ENCODE measurements at places on chromosomes 1 and 21. TPM values are rescaled to one million over a fixed set of nuclear protein-coding genes. Genes with fewer than 3 reads are reported as not detected.

MAP3K21 gene
- 1.4 TPM for total RNA-seq

CELA3B gene
- not detected for total RNA-seq

RSPO1 gene
- 9.1 TPM for total RNA-seq

RNF186 gene
- total RNA-seq: not detected

CHI3L1 gene
- total RNA-seq: 0.85 TPM

RIMKLA gene
- 4.7 TPM for total RNA-seq

SPRR2E gene
- not detected for total RNA-seq

TXNIP gene
- 1,186 TPM for total RNA-seq

LAMC2 gene
- total RNA-seq: 4.9 TPM

DNA sequence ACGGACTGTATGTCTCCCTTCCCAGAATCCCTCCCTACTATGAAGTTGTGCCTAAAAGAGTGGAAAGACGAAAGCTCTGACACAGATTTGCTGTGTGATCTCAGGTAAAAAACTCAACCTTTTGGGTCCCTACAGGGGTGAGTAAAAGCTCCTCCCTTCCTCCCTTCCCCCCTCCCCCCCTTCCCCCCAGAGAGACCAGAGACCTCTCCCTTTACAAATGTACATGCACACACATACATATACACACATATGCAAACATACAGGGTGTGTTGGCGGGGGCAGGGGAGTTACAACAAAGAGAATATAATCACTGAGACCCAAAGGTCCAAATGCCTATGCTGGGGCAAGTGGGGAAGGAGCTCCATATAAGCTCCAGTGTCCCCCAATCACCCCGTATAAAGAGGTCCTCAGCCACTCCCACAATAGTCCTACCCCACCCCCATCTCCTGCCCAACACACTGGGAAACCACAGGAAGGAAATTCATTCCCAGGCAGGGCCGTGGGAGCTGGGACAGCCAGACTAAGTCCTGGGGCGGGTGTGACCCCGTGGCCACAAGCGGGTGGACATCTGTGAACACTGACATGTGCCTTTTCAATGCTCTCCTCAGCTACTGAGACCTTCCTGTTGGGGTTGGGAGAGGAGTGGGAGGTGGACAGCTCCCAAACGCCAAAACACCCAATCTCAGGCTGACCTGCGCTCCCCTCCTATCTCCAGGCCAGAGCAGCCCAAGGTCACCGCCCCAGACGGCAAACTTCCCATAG is 2.0 kb downstream of the MEF2D start:
- H3K4me1 ChIP-seq: peaks cover 2% of the 10 kb centered on the region

- H3K27me3 ChIP-seq: no peaks in the 10 kb centered on the region
- no peak for DNase-seq
- H3K36me3 ChIP-seq: no peaks in the 10 kb centered on the region
- H3K4me1 ChIP-seq: no peaks in the 10 kb centered on the region
These were observed 156.3 kb upstream of the C1orf87 start for GRCh38 chr1:60229821-60230220.

GRCh38 chr1:89530444-89531089 is 5.9 kb downstream of the LRRC8B start:
- H3K4me1 ChIP-seq: no peaks in the 10 kb centered on the region
- H3K36me3 ChIP-seq: no peaks in the 10 kb centered on the region
- H3K4me3 ChIP-seq: no peak overlapping the region
- H3K27ac ChIP-seq: no peak overlapping the region
- no peaks in the 10 kb centered on the region for H3K27me3 ChIP-seq

DNA sequence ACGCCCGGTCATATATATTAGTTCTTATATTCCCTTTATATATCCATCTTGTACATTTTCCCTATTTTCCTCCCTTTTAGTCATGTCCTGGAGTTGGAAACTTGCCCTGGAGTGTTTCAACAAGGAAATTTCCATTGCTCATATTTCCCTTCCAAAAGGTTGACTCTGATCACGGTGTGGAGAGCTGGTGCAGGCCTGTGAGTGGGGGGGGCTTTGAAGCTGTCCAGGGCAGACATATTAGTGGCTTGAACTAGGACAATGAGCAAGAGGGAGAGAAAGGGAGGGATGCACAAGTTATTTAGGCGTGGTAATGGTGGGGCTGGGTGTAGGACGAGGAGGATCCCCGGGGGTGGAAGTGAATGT is 30.4 kb upstream of the TMEM61 start:
- no peaks in the 10 kb centered on the region for H3K27me3 ChIP-seq
- H3K27ac ChIP-seq: peak overlapping the region; percentile 52
- DNase-seq: no peak
- H3K4me1 ChIP-seq: no peaks in the 10 kb centered on the region
- no peak overlapping the region for H3K4me3 ChIP-seq

- H3K4me3 ChIP-seq: no peak overlapping the region
- no peak for DNase-seq
- H3K4me1 ChIP-seq: no peaks in the 10 kb centered on the region
- H3K27ac ChIP-seq: no peak overlapping the region
These were observed 21.9 kb upstream of the ERO1B start for GRCh38 chr1:236303675-236304074.

DNA sequence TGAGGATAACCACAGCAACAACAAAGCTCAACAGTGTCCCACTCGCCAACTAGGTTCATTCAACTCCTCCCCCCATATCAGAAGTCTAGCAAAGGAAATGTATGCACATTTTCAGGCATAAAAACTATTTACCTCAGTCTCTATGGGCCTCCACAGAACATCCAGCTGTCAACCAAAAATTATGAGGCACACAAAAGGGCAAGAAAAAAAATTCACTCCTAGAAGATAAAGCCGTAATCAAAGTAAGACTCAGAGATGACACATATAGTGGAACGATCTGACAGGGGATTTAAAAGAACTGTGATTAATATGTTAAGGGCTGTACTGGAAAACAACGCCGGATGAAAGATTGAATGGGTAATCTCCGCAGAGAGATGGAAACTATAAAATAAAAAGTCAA is 158.7 kb downstream of the NTPCR start:
- no peaks in the 10 kb centered on the region for H3K4me1 ChIP-seq
- no peaks in the 10 kb centered on the region for H3K27me3 ChIP-seq
- H3K27ac ChIP-seq: no peak overlapping the region
- no peaks in the 10 kb centered on the region for H3K36me3 ChIP-seq
- no peak overlapping the region for H3K4me3 ChIP-seq

DNA sequence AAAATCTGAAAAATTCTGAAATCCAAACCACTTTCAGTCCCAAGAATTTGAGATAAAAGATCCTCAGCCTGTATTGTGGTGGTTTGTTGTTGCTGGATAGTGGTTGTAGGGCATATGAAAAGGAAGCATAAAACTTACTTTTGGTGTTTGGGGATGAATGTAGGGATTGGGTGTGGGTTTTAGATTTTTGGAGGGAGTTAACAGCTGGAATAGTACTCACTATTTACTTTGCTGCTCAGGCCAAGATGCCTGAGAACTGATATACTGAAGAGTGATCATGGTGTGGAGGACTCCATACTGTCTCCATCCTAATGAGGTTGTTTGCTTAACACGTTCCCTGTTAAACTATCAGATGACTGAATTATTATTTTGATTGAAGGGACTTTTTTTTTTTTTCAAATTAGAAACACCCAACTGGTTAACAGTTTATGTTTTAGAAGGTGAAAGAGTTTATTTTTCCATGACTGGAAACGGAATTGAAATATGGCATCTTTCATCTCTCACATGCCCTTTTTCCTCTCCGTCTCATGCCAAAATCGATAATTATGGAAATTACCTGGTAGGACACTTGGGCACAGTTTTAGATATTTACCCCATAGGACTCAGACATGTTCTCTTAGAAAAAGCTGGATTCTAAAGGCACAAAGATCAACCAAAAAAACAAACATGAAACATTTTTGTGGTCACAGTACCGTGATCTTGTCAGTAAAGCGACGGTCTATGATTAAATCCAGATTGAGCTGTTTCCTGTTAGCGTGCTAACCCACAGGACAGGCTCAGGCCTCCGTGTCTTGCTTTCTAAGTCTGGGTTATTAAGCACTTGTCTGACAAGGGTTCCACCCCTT is 37.3 kb downstream of the RGL1 start:
- no peak overlapping the region for H3K4me3 ChIP-seq
- DNase-seq: no peak
- no peaks in the 10 kb centered on the region for H3K36me3 ChIP-seq
- peaks cover 29% of the 10 kb centered on the region for H3K4me1 ChIP-seq

DNA sequence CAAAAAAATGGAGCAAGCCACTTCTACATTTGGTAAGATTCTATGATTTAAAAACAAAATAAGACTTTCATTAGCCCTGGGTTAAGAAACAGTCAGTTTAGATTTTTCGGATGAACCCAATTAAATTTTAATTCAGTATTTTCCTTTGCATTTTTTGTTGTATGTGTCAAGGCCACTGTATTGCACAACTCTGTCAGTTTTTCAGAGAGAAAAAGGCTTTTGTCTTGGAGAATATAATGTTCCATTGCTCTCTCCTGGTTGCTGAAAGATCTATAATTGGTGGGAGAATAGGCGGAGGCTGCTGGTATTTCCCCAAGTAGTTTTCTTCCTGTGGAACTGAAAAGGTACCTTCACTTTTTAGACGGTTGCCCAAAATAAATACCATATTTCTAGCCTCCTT is 84.6 kb downstream of the NEGR1 start:
- no peaks in the 10 kb centered on the region for H3K36me3 ChIP-seq
- DNase-seq: no peak
- H3K4me1 ChIP-seq: no peaks in the 10 kb centered on the region
- no peak overlapping the region for H3K4me3 ChIP-seq

- H3K27ac ChIP-seq: peak overlapping the region; percentile 98
- H3K36me3 ChIP-seq: no peaks in the 10 kb centered on the region
- no peak for DNase-seq
- H3K27me3 ChIP-seq: no peaks in the 10 kb centered on the region
These were observed 872 bp downstream of the GPBP1L1 start for GRCh38 chr1:45685308-45686014.

DNA sequence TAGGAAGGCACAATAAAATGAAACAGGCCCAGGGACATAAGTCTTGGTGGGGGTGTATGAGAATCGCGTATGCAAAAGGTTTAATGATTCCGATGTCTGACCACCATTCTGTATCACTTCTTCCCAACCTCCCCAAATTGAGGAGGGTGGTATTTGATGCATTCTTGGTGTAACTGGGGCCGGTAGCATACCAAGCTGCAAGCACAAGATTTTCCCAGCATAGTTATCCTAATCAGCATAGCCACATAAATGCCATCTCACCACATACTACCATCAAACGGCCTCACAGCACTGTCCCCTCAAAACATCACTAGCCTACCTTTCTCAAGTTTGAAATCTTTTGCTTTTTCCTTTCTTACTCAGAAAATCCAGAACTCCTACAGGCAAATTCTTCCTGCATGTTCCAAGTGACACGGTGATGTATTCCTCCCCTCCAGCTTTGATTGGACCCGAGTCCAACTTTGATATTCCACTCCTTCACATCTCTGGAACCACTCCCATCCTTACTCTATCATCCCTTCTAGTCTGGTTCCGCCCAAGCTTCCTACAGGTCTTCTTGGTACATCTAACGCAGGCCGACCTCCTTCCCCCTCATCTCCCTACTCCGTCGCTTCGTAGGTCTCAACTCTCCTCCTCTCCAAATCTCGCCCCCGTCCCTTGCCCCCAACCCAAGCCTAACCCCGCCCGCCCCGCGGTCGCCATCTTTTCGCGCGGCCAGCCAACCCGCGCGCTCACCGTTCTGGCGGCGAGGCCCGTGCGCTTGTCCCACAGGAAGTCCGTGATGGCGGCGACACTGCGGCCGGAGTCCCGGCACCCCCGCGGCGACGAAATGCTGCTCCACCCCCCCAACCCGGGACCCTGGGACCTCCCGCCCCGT is 600 bp downstream of the CLK2 start:
- H3K27ac ChIP-seq: peak overlapping the region; percentile 99
- peak overlapping the region; percentile 77 for H3K4me3 ChIP-seq
- DNase-seq: no peak
- peaks cover 33% of the 10 kb centered on the region for H3K36me3 ChIP-seq
- H3K4me1 ChIP-seq: no peaks in the 10 kb centered on the region

- no peak overlapping the region for H3K27ac ChIP-seq
- no peak overlapping the region for H3K4me3 ChIP-seq
- no peaks in the 10 kb centered on the region for H3K36me3 ChIP-seq
- DNase-seq: no peak
- no peaks in the 10 kb centered on the region for H3K4me1 ChIP-seq
- no peaks in the 10 kb centered on the region for H3K27me3 ChIP-seq
These were observed 37.2 kb upstream of the SLC9A1 start for GRCh38 chr1:27192039-27192529.

DNA sequence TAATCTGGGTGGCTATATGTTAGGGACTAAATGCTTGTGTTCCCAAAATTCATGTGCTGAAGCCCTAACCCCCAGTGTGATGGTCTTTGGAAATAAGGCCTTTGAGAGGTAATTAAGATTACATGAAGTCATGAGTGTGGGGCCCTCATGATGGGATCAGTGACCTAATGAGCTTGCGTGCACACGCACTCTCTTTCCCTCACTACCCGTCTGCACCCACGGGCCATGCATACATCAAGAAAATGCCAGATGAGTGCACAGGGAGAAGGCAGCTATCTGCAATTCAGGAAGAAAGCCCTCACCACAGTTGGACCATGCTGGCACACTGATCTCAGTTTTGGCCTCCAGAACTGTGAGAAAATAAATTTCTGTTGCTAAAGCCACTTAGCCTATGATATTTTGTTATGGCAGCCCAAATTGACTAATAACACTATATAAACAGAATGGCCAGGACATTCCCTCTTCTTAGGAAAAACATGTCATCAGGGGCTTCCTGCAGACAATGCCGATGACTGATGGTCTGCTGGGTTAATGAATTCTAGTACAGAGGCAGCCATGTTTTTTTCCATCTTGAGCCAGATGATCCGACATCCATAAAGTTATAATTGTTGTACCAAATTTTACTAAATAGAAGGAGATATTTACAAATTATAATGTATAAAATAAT is 18.1 kb upstream of the MYOG start:
- peak; percentile 23 for DNase-seq
- no peak overlapping the region for H3K27ac ChIP-seq
- H3K36me3 ChIP-seq: no peaks in the 10 kb centered on the region
- H3K27me3 ChIP-seq: no peaks in the 10 kb centered on the region
- no peak overlapping the region for H3K4me3 ChIP-seq

DNA sequence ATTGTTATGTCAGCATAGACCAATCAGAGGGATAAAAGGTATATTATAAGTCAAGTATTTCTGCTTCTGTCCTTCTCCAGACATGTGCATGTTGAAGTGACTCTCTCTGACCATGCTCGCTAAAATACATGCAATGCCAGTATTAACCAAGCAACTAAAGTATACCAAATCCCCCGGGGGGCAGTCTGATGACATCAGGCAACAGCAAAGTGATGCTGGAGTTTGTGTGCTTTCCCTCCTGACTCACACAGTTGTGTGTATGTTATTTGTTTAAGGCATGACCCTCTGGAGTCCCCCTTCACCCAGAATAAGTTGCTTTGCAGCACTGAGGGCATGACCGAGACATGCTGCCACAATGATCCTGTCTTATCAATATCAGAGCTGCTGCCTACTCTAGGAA is 2.1 kb downstream of the BRINP2 start:
- H3K27me3 ChIP-seq: peaks cover 13% of the 10 kb centered on the region
- no peak for DNase-seq
- peaks cover 15% of the 10 kb centered on the region for H3K4me1 ChIP-seq
- no peaks in the 10 kb centered on the region for H3K36me3 ChIP-seq
- H3K4me3 ChIP-seq: no peak overlapping the region

Data from right atrium auricular region (tissue), 2 donors.